Mesangial cell (primary cell): ENCODE measurements at places on chromosomes 13 and 19. TPM values are rescaled to one million over a fixed set of nuclear protein-coding genes. Genes with fewer than 3 reads are reported as not detected.

Gene POGLUT2
- total RNA-seq: 29.5 and 78.8 TPM in 2 replicates

Gene KIR2DL3
- total RNA-seq: not detected in 2 replicates

Gene SETDB2
- 1.6 and 2.3 TPM in 2 replicates for total RNA-seq

Gene CEACAM5
- not detected in 2 replicates for total RNA-seq

Gene BORA
- total RNA-seq: 2.2 and 16.8 TPM in 2 replicates

Gene LILRA6
- total RNA-seq: not detected in 2 replicates

Gene ONECUT3
- not detected in 2 replicates for total RNA-seq

Gene EID2B
- 3.3 and 3.9 TPM in 2 replicates for total RNA-seq

Gene ZNF700
- total RNA-seq: 2.9 and 4.6 TPM in 2 replicates

Gene AZU1
- not detected in 2 replicates for total RNA-seq

Gene DOCK6
- total RNA-seq: 18.7 and 52.5 TPM in 2 replicates

Gene CERS1
- 0.81 and 2.8 TPM in 2 replicates for total RNA-seq

Gene ADM5
- 0.38 and 0.49 TPM in 2 replicates for total RNA-seq

Gene GTF3A
- 109 and 206 TPM in 2 replicates for total RNA-seq

Gene B3GNT8
- total RNA-seq: 1.5 and 3.9 TPM in 2 replicates

Gene FCER2
- not detected in 2 replicates for total RNA-seq

Gene ZNF763
- 0.33 and 0.89 TPM in 2 replicates for total RNA-seq

Gene TMEM86B
- 2.4 TPM in 2 replicates for total RNA-seq

Gene RDH8
- not detected in 2 replicates for total RNA-seq

Gene PLK5
- 0.13 TPM in 1 of 2 replicates, not detected in the other for total RNA-seq

Gene FBXO27
- 3.4 and 7.3 TPM in 2 replicates for total RNA-seq

Gene CD37
- total RNA-seq: not detected in 2 replicates

Gene TMEM59L
- 0.16 and 1.3 TPM in 2 replicates for total RNA-seq

Gene ZSCAN4
- total RNA-seq: not detected in 2 replicates

Gene LRCH1
- 9.3 and 10.0 TPM in 2 replicates for total RNA-seq

Gene C3
- 0.49 and 10.9 TPM in 2 replicates for total RNA-seq

Gene HRC
- not detected in 2 replicates for total RNA-seq

Gene ENOX1
- total RNA-seq: 0.33 and 1.3 TPM in 2 replicates

Gene SHD
- total RNA-seq: not detected in 2 replicates

Gene NCR1
- not detected in 2 replicates for total RNA-seq
